Chondrocyte (in vitro differentiated cells): ENCODE measurements at places on chromosomes 2 and 18. TPM values are rescaled to one million over a fixed set of nuclear protein-coding genes. Genes with fewer than 3 reads are reported as not detected.

GRCh38 chr2:235025800-235026536 is 74.2 kb downstream of the SH3BP4 start:
- DNase-seq, result peak; percentile 29

DNA sequence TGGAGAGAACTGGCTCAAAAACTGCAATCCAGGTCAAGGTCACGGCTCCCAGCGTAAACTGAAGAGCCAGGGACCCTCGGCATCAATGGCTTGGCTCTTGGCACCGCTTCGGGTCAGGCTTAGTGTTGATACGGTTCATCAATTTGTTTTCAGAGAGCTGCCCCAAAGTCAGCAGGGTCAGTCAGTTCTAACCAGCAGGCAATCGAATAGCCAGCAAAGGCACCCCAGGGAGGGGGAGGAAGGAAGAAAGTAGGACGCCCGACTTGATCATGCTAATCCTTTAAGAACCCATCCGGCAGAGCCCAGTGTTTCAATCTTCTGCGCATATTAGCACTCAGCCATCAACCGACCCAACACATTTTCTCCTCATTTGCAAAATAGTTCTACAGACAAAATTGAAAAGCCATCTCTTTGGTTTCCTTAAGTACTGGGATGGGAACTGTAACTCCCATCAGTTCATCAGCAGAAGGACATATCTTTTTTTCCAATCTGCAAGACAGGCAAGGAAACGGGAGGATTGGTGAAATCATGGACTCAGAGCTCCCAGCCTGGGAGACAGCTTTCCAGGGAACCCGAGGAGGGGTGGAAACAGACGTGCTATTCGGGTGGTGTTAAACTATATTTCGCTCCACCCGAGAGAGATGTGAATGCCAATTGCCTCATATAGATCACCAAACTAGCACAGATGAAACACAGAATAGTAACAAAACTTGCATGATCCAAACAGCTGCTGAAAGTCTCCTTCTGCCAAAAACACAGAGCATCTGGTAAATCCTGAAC is 40.7 kb upstream of the CABLES1 start:
- DNase-seq, result no peak

- no peak for DNase-seq
These were observed 140.5 kb upstream of the GYPC start for GRCh38 chr2:126515471-126515870.

The COL5A2 gene
- 1,927 to 2,200 TPM (median 1,930 TPM) in 3 replicates for total RNA-seq

The HTRA2 gene
- 23.8 to 31.2 TPM (median 24.2 TPM) in 3 replicates for total RNA-seq

The FOXI3 gene
- total RNA-seq, result not detected in 3 replicates

The REEP1 gene
- total RNA-seq, result 2.4 to 3.1 TPM (median 2.6 TPM) in 3 replicates
